ENCODE measurements at places on chromosomes 11 and 22. TPM values are rescaled to one million over a fixed set of nuclear protein-coding genes. Genes with fewer than 3 reads are reported as not detected.

DNA sequence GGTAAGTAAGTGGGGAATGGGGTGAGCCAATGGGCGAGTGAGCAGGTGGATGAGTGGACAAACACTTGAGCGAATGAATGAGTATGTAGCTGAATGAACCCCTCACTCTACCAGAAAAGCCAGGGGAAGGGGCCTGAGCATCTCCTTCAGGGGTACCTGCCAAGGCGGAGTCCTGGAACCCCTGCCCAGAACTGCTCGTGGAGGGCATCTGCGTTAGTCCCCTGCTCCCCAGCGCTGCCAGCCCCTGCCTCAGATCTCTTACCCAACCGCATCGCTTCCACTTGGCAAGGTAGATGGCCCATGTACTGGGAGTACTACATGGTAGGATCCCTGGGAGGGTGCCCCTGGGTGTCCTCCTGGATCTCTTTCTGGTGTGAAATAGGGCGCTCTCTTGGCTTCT, 7.4 kb upstream of the ANO1 start:
- no peak for ATAC-seq

DNA sequence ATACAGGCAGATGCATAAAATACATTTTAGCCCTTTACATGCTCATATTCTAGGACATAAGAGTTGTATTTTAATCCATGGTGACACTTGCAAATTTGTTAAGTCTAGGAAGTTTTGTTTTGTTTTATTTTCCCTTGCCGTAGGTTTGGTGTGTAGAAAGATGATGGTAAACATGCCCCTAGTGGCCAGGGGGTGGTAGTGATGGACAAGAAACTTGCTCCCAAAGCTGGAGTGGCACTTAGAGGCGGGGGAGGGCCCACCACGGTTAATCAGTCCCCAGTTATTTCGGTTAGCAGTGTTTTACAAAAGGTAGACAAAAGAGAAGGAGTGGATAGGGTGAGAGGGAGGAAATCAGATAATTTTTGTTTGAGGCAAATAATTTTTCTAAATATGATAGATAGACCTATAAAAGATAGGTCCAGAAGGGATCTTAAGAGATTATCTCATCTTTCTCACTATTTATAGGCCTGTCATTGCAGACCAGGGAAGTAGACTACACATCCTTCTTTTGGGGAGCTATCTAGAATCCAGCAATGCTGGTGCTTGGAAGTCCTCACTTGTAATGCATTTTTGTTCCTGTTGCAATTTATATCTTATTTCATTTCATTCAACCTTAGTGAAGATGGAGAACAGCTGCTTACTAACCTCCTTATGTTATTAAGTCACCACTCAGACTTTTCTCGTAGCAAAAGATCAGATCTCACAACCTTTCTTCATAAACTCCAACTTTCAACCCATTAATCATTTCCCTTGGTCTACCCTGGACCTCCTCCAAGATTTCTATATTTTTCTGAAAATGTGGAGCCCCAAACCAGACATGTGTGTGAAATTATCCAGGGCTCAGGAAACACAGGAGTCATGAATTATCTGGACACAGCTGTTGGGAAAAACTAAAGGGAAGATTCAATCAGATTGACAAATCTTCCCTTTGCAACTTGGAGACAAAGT, 5.9 kb upstream of the BDNF start:
- no peak for ATAC-seq

Gene OR51B4
- not detected for total RNA-seq

DNA sequence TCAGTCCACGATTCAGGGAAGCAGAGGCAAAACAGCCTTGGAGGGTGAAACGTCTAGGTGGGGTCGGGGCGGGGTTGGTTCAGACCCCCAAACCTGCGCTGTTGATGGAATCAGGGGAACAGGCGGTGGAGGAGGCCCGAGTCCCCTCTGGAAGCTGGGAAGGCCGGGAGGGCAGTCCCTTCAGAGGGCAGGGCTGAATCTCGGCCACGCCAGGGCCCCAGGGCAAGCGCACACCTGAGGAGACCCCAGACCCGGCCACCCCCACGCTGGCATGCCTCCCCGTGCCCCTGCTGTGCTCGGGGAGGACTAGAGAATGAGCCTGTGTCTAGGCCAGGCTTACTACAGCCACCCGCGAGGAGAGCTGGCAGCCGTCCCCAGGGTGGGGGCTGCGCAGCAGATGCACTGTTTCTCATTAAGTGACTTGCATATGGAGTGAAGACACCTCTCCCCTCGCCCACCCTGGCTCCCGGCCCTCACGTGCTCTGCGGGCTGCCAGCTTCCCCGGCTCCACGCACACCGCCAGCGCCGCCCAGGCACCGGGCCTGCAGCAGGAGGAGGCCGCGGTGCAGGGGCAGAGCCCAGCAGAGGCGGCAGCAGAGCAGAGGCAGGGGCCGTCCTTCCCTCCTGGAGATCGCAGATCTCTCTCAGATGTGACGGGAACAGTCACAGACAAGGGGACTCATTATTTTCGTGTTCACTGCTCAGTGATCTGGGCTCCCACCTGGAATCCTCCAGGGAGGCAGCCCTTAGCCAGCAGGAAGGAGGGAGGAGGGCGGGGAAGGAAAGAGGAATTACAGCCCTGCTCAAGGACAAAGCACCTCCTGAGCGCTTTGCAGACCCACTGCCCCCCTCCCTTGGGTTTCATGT, 47.1 kb upstream of the OPCML start:
- peak; percentile 95 for ATAC-seq

Gene CEND1
- total RNA-seq: 2.1 TPM

Gene GRM5
- total RNA-seq: 6.6 TPM

DNA sequence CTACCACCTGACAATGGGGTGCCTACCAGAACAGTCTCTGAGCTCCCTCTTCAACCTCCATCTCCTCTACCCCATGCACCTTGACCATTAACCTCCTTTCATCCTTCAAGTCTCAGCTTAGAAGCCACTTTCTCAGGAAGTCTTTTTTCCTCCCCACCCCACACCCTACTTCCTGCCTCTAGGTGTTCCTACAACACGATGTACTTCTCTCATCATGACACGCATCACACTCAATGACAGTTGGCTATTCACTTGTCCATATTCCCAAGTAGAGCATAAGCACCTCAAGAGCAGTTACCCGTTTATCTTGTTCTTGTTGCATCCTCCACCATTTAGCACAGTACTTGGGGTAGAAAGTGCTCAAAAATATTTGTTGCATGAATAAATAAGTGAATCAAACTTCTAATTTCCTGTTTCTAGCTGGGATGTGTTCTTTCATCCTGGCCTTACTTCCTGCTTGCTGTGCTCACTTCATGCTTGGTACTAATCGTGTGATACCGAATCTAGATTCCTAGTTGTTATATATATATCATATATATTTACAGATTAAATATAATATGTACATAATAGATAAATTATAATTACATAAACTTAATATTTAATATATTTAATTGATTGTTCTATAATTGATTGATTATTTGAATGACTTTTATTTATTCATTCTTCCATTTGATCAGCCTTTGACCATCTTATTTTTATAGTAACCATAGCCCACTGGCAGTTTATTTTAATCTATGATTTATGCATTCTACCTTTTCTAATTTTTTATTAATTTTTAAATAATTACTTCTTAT, 177.5 kb upstream of the TMEM45B start:
- ATAC-seq: no peak

DNA sequence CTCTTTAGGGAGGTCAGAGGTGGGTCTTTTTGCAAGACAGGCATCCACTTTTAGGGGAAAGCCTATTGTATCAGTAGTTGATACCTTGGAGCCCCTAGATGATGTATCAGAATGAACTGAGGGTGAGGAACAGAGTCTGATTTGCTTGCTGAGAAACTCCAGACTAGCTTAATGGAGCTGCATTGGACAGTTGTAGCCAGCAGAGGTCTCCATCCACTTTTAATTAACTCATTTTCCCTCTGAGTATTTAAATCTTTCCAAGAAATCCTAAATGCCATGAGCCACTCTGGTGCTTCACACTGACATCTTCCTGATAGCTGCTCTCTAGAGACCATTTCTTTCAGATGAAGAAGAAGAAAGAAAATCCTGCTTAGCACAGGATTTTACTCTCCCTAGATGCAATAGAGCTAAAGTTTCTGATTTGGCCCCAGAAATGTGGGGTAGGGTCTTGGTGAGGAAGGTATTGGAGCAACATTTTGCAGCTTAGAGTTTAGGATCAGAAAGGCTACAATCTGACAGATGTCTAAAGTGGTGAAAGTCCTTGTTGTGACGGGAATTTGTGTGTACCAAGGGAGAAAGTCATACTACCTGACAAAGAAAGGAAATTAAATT, 38.0 kb downstream of the EXT2 start:
- no peak for ATAC-seq

Gene KCNE3
- 0.53 TPM for total RNA-seq

GRCh38 chr22:26281941-26282340, 112.7 kb downstream of the SEZ6L start:
- ATAC-seq: peak; percentile 15

Measured in motor neuron (in vitro differentiated cells).